ENCODE measurements at places on chromosomes 5 and 9.
A peak's percentile ranks its signal among the peaks of the same experiment; 100 is the strongest.

DNA sequence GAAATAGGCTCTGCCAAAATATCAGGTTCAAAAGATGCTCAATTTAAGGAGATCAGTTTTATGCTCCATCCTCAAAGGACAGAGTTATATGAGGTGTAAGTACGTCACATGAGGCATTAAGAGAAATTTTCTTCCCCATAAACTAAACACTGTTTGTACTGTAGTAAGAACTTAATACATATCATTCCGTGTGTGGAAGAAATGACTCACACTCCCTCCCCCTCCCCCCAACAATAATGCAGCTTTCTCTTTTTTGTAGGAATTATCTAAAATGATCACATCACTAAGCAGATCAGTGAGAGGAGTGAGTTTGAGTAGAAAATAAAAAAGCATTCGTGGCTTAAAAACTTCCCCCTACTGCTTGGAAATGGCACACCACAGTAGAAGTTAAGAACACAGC, 2.2 kb downstream of the CDH12 start:
- DNase-seq, result no peak

GRCh38 chr5:179120421-179120861, 60.3 kb downstream of the ZNF354C start:
- DNase-seq, result no peak

DNA sequence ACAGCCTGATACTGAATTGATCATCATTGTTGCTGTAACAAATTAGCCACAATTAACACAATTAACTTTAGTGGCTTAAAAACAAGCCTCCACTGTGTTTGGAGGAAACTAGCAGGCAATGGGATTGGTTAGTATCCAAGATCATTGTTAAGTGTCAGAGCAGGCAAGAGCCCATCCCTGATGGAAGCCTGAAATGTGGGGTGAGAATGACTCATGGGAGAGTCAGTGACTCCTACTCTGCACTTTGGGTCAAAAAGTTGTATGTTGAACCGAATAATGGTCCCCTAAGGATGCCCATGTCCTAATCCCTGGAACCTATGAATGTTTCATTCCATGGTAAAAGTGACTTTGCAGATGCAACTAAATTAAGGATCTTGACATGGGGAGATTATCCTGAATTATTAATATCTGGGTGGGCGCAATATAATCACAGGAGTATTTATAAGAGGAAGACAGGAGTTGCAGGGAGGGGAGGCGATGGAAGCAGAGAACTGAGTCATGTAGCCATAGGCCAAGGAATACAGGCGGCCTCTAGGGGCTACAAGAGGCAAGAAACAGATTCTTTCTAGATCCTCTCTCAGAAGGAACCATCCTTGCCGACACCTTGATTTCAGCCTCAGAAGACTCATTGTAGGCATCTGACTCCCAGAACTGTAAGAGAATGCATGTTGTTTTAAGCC, 28.8 kb downstream of the ALG2 start:
- DNase-seq, result no peak

DNA sequence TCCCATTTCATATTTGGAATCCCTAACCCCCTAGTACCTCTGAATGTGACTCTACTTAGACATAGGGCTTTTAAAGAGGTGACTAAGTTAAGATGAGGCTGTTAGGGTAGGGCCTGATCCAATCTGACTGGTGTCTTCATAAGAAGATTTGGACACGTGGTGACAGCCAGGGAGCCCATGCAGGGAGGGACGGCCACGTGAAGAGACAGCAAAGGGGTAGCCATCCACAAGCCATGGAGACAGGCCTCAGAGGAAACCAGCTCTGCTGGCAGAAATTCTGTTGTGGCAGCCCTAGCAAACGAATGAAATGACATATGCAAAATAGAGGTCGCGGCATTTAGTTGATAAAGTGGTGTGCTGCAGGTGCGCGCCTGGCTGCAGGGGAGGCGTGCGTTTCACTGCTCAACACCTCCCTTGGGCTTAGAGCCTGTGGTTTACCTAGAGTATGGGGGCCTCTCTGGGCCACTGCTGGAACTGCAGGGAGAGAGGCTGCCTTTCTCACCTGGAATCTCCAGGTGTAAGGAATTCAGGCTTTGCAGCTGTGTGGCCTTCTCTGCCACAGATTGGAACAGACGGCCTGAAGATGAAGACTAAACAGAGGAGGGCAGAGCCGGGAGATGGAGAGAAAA, 7.1 kb upstream of the AFAP1L1 start:
- DNase-seq, result peak; percentile 38

DNA sequence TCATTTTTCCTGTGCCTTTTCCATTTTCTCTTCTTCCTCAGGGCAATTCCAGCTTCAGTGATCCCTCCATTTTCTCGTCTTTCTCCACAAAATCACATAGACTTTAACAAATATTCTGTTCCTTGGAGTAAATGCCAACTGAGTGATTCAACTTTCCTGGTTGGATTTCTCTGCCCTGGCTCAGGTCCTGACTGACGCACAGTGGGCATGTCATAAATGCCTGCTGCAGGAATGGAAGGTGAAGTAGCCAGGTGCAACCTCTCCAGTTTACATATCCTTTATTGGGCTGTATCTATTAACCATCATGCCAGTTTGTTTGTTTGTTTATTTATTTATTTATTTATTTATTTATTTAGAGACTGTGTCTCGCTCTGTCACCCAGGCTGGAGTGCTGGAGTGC, 95.1 kb downstream of the MEF2C start:
- DNase-seq, result peak; percentile 13

DNA sequence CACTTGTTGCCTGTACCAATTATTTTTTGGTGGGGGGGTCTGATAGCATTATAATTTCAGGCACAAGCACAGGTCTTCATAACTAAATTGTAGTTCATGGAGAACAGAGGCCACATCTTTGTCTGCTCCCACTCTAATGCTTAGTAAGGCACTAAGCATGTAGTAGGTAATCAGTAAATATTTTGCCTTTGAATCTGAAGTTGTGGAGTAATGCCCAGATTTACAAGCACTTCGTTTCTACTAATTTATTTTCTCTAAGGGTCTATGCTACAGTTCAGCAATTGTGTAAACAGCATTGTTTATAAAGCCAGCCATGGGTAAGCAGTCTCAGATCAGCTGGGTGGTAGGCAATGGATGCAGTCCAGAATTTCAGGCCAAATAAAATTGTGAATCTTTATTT, 78.6 kb downstream of the GRIA1 start:
- DNase-seq, result no peak

DNA sequence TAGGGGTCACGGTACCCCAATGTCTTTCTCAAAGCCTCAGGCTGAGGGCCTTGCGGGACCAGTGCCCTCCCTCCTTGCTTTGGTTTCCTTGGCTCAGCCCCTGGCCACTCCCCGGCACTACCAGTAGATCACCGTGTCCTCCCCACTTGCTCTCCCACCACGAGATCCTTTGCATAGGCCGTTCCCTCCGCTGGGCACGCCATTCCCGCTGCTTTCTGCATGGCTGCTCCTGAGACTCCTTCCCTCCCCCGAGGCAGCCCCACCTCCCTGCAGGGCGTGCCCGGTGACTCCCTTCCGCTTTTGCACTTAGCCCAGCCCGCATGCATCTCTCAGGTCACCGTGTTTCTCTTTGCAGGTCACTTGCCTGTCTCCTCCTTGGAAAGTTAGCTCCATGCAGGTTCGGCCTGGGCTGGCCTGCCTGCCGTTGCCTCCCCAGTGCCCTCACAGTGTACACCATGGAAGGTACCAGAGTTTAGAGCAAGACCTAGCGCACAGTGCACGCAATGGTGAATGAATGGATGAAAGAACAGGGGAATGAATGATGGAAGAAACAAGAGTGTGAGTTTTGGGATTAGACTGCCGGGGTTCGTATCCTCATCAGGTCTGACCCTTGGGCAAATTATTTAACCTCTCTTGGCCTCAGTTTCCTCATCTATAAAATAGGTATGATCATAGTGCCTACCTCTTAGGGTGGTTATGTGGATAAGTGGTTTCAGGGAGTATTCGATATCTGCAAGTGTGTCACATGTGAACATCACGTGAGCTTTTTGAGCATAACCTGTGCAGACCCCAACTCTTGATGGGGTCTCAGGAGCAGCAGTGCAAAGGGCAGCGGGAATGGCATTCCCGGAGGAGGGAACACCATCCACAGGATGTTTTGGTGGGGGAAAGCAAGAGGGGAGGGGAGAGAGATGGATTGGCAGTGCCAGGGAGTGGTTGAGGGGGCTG, 214.3 kb downstream of the C9orf50 start:
- DNase-seq, result no peak

DNA sequence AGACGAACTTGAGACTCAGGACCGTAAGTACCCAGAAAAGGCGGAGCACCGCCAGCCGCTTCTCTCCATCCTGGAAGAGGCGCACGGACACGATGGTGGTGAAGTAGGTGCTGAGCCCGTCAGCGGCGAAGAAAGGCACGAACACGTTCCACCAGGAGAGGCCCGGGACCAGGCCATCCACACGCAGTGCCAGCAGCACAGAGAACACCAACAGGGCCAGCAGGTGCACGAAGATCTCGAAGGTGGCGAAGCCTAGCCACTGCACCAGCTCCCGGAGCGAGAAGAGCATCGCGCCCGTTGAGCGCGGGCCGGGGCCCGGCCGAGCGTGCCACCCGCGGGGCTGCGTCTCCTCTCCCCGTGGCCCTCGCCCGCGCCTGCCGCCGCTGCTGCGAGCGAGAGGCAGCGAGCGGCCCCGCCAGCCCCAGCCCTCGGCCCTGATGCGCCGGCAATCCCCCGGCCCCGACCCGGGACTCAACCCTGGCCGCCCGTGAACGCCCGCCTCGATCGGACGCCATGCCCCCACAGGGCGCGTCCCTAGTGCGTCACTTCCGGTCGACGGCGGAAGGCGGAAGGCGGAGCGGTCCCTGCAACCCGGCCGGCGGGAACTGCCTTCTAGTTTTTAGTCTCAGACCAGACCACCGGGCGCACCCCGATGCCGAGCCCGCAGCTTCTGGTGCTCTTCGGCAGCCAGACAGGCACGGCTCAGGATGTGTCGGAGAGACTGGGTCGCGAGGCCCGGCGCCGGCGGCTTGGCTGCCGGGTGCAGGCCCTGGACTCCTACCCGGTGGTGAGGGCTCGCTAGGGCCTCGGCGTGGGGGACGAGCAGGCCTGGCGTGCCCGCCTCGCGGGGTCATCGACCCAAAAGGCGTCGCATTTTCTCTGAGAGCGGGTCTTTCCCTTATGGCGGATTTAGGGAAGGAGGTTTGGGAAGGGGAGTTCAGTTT, at the start of the genes NDOR1 and TMEM203:
TSS of gene NDOR1 (plus strand) at position 575 of the 944 bp plus-strand sequence. CDS start at position 653, 78 bp downstream.
TSS of gene TMEM203 (minus strand) at position 523 of the 944 bp plus-strand sequence. CDS start at position 289, 234 bp downstream.
- DNase-seq, result peak; percentile 92

DNA sequence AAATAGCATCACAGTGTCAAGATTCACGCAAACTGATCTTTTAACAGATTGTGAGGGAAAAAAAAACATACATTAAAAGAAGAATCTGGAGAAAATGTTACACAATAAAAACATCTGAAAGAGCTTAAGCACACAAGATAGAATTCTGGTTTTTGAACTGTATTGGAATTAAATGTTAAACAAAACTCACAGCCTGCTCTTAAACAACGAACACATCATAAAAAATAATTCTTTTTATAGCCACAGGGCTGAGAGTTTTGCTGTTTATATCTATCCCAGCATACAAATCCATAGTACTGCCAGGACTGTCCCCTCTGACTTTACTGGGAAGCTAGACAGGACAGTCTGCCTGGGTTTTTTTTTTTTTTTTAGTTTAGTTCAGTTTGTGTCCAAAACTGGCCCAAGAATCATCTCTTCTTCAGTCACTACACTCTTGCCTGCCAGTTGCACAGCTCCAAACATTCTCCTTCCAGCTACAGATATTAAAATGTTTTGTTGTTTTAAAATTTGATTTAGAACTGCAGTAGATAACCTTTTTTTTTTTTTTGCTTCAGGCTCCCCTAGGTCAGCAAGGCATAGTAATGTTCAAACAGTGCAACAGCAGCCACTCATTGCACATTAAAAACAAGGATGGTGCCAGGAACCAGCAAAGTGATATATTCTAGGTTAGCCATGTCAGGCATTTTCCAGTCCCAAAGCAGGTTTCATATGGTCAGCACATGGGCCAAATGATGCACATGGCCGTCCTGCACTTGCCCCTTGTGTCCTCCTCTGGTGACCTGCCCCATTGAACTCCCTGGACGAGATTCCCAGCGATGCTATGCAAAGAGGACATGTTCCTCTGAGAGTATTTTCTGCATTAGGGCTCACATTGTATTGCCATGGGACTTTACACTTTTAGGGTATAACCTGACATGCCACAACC, 173.6 kb downstream of the ARL15 start:
- no peak for DNase-seq

DNA sequence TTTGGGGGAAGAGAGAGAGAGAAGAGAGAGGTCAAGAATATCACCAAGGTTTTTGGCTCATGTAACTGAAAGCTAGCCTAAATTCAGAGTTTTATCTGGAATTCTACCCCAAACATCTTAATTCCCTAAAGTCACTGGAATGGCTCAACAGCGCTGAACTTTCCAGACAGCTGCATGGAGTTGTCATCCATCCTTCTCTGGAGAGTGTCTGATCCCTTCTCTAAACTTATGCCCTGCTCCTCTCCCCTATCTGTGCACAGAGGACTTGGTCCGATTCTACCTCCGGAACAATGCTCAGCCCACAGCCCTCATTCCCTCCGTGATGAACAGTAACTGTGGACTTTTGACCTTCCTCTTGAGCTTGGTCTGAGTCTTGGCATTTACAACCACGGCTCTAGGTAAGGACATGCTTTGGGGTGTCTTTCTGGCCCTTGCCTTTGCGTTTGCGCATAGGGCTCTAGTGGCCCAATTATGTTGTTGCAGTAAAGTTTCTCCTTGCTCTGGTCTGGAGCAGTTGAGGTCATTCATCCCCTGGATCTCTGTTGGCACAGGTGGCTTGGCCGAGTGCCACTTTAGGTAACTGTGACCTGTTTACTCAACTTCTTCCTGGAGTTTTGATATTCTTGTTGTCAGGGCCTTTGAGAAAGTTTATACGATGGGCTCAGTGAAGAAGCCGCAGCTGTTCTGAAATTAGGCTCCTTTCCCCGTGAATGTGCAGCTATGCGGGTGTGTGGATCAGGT, 18.3 kb upstream of the CD180 start:
- DNase-seq, result no peak

DNA sequence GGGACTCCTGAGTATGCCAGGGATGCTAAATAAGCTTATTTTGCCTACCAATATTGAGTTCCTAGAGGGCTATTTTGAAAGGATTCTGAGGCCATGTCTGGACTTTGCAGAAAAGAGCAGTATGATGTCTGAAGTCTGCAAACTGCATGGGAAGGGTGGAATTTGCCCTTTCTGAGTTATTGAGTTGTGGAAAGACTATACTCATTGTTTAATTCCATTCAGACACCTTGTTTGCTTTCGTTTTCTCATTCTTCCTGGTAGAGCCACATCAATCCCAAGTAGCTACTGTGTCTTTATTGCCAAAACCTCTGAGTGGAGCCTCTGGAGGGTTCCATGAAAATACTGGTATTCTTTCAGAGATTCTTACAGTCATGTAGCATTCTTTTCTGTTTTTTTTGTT, 50.9 kb upstream of the PPP1R2B start:
- DNase-seq, result no peak

- DNase-seq, result no peak
Measured at GRCh38 chr9:97502222-97502983, 937 bp downstream of the TMOD1 start.
